Stimulated activated CD4-positive, alpha-beta T cell treated with anti-CD3 and anti-CD28 coated beads, TNF-alpha, amount 100 ng/mL, for 48 hours (primary cell): ENCODE measurements at places on chromosomes 1 and 21.

GRCh38 chr21:25313829-25314228 is 293.5 kb downstream of the MRPL39 start:
- no peak for DNase-seq

GRCh38 chr1:7931446-7931812 is 9.2 kb downstream of the TNFRSF9 start:
- no peak for DNase-seq

DNA sequence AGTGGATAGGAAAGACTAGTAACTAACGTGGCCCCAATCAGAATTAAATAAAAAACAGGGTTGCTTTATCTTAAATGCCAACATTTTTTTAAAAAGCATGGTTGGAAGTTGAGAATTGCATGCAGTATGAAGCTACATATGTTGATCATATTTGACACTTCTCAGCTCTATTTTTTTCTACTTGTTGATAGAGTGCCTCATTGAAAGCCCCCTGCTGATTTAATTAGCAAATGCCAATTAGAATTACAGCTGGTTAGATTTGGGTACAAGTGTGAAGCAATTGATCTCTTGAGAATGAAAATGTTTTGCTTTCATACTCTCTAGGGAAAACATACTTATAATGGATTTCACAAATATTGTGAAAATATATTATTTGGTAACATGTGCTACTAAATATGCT is 40.5 kb downstream of the CHD1L start:
- no peak for DNase-seq

DNA sequence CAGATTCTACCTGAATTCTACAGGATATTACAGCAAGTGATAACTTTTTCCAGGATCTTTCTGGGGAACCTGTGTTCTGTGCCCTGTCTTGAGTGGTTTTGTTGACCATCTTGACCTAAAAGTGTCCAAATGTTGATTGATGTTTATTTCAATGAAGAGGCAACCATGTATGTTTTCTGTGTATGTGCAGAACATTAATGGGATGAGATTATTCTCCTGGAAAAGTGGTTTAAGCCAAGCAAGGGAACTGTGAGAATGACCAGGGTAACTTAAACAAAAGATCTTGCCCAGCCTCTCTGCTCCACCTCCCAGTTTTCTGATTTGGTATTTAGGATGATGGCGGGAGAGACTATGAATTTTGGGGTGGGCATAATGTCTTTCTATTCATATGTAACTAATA is 1.0 kb upstream of the SAMD13 start:
- no peak for DNase-seq
